ENCODE measurements at places on chromosomes 1 and 21.

DNA sequence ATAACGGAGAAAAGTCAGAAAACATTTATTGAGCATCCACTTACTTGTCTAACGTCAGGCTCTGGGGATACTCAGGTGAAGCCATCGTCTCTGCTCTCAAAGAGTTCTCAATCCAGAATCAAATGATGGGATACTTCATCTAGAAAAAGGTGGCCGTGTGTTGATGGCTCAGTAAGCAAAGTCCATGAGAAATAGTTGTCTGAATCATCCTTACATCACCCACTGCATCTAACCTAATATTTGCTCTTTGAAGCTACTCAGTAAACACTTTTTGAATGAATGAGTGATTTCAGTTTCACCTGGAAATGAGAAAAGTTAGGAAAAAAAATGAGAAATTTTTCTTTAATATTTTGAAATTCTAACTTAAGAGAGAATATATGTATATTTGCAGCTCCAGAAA, 155.3 kb upstream of the PKN2 start:
- DNase-seq = no peak

- no peak for DNase-seq
Measured at GRCh38 chr1:43653339-43653738, 3.4 kb downstream of the KDM4A start.

GRCh38 chr1:3323021-3323795, 131.3 kb upstream of the ARHGEF16 start:
- DNase-seq = no peak

GRCh38 chr21:39079617-39080016, 103.6 kb downstream of the PSMG1 start:
- no peak for DNase-seq

DNA sequence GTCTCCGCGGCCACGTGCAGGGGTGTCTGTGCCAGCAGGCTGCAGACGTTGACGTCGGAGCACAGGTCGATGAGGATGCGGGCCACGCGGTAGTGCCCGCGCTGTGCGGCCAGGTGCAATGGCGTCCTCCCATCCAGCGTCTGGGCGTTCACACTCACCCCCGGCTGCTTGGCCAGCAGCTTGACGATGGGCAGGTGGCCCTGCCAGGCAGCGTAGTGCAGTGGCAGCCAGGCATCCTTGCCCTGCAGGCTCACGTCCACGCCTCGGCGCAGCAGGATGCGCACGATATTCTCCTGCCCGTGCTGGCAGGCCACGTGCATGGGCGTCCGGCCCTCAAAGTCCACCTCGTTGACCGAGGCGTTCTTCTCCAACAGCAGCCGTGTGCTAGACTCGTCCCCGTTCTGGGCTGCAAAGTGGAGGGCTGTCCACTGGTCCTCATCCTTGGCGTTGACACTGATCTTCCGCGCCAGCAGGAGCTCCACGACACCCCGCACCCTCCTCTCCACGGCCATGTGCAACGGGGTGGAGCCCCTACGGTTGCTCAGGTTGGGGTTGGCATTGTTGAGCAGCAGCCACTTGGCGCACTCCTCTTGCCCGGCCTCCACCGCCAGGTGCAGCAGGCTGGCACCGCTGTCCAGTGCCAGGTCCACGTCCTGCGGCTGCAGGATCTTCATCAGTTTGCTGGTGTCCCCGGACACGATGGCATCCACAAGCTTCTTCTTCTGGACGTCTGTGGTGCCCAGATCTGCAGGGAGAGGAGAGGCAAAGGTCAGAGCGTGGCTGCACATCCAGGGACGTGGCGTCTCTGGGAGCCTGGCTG, 25.4 kb downstream of the RIPK4 start:
- DNase-seq = no peak

DNA sequence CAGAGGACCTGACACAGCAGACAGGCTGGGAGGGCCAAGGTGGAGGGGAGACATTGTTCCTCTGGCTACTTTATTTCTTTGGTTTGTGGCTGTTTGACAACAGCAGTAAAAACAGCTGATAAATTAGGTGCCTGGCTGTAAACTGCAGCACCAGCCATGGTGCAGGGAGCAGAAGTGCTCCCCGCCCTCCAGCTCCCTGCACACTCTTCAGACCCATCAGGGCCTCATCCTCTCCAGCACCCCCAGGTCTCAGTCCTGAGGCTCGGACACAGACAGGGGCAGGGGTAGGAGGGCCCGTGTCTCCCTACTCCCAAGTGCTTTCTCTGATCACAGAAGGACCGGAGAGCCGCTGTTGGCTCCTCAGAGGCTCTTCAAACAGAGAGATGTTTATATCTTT, 17.7 kb upstream of the LRRN2 start:
- DNase-seq = no peak

DNA sequence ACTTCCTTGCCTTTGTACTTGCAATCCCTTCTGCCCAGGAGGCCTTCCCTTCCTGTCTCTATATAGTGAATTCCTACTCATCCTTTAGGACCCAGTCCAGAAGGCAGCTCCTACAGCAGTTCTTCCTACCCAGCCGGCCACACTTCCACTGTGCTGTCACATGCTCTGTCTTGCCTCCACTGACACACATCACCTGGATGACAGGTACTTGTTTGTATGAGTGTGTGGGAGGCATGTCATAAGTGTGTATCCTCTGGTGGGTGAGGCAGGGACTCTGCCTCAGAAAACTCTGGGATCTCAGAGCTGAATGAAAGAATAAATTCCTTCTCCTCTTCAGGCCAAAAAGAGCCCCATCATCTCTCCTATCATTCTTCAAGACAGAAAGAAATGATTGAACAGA, 5.1 kb upstream of the OSCP1 start:
- DNase-seq = no peak

DNA sequence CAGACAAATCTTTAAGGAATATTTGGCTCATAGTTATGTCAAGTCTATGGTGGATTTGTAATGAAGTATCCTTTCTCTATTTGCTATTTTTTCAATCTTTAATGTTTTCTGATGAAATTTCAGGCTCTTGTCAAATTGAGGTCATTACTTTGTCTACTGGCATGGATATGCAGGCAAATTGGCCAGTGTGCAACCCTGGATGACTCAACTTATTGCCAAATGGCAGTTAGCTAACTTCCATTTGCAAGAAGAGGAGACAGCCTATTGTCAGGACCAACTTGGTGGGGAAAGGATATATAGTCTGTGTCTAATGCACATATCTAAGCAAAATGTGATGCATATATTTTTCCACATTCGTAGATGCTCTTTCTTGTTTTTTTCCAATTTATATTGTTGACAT, 530.5 kb downstream of the PTBP2 start:
- DNase-seq = no peak

- DNase-seq = no peak
Measured at GRCh38 chr1:54857746-54858561, 29.0 kb downstream of the DHCR24 start.

DNA sequence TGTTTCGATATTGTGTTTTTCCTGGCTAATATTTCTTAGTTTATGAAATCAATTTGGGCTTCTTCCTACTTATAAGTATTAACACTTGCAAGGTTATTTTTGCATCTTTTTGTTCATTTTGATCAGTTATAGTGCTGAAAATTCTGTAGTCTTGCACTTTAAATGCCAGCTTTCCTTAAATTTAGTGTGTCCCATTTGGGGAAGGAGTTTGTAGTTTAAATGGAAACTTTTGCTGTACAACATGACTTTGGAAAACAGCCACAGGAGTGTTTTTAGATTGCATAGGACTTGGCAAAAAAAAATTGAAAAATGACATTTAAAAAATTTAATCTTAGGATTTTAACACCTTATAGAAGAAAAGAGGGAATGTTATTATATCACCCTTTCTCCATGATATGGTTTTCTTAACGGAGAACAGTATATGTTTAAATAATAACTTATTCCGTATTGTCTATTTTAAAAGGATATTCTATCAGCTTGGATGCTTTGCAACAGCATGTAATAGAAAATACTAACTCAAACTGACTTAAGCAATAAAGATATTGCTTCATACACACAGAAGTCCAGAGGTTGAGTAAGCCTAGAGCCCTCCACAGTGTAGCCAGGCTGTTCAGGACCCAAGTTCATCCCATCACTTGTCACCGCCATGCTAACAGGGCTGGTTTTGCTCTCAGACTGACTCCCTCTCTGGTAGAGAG, 53.8 kb downstream of the LYPLAL1 start:
- DNase-seq = no peak

DNA sequence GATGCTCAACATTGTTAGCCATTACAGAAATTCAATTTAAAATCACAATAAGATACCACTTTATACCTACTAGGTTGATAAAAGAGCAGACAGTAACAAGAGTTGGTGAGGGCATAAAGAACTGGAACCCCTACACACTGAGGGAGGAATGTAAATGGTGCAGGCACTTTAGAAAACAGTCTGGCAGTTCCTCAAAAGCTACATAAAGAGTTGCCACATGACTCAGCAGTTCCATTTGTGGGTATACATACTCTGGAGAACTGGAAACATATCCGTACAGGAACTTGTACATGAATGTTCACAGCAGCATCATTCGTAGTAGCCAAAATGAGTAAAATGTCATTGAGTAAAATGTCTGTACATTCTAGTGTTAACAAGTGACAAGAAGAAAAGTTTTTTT, 17.0 kb downstream of the NSL1 start:
- no peak for DNase-seq

GRCh38 chr1:164706606-164706987, 147.6 kb downstream of the PBX1 start:
- DNase-seq = no peak

DNA sequence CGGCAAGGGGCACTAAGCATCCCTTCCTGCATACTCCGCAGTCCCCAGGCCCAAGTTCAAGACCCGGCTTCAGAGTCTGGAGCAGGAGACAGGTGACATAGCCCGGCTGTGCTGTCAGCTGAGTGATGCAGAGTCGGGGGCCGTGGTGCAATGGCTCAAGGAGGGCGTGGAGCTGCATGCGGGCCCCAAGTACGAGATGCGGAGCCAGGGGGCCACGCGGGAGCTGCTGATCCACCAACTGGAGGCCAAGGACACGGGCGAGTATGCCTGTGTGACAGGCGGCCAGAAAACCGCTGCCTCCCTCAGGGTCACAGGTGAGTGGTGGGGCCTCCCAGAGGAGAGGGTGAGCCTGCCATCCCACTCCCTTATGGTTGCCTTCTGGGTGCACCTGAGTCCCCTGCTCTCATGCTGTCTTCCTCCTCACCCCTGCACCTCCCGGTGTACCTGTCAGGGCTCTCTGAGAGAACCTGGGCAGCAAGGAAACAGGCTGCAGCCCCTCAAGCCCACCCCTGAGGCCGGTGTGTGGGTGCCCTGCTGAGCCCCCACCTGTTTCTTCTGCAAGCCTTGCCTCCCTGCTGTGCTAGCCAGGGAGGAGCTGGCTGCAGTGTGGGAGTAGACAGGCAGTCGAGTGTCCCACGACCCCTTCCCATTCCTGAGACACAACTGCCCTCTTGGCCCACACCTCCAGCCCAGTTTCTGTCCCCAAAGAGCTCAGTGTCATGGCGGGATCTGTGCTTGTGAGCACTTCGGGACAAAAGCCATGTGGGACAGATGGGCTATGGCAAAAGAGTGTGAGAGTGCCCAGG, 99.2 kb downstream of the TRIM11 start:
- DNase-seq = no peak

All from stimulated activated CD8-positive, alpha-beta memory T cell treated with anti-CD3 and anti-CD28 coated beads, Interleukin-2, amount 100 ng/mL, for 1 hour (primary cell).